ENCODE measurements at places on chromosomes 5 and 9.
A peak's percentile ranks its signal among the peaks of the same experiment; 100 is the strongest.

DNA sequence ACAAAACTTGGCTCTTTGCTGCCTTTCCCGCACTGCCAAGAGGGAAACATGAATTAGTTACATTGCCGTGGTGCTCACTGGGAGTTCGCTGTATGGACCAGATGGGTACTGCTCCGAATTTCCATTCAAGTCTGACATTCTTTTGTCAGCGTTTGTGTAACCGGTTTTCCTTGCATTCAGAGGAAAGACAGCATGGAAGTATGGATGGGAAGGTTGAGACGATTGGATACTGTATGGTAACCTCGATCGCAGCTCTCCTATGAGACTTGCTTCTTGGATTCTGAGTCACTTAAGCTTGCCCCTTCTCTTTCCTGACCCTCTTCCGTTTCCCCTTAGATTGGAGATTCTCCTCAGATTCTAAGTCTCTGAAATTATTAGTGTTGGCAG lies 625 bp upstream of the UBLCP1 start:
- peak overlapping the region; percentile 96 for H3K4me3 ChIP-seq
- no peaks in the 10 kb centered on the region for H3K27me3 ChIP-seq
- no peak for DNase-seq
- peak overlapping the region; percentile 91 for H3K27ac ChIP-seq

DNA sequence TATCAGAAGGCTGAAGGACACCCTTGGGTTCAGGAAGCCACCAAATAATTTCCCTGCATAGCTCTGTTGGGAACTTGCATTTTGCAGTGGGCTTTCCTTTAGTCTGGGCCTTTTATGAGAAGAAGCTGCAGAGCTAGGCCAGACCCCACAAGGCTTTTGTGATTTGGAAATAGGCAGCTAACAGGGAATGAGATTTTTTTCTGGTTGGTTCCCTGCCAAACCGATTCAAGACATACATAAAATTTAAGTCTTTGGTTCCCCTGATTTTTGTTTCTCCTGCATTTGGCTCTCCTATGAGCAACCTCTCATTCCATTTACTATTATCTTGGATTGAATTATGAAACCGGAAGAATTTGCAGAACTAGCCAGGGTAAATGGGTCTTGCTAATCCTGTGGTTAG lies 81.5 kb upstream of the PTCH1 start:
- no peaks in the 10 kb centered on the region for H3K36me3 ChIP-seq
- no peaks in the 10 kb centered on the region for H3K27me3 ChIP-seq
- H3K27ac ChIP-seq, result no peak overlapping the region
- H3K4me3 ChIP-seq, result no peak overlapping the region

DNA sequence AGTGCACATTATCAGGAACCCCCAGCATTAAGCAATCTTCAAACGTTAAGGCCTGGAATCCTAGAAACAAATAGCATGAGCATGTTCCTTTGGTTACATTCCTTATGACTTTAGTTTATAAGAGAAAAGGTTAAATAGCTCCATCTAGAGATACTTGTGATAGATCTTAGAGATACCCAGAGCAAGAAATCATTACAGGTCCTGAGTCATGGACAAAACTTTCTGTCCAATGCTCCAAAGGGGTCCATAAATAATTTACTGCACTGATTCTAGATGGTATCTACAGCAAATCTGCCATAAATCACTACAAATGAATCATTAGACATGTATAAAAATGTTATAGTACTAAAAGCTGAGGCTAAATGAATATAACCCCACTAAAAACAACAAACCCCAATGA lies 139.6 kb downstream of the HTR1A start:
- no peaks in the 10 kb centered on the region for H3K27me3 ChIP-seq
- H3K4me1 ChIP-seq, result no peaks in the 10 kb centered on the region
- H3K27ac ChIP-seq, result no peak overlapping the region
- no peaks in the 10 kb centered on the region for H3K36me3 ChIP-seq
- DNase-seq, result no peak
- no peak overlapping the region for H3K4me3 ChIP-seq

- DNase-seq, result no peak
- H3K4me1 ChIP-seq, result no peaks in the 10 kb centered on the region
- no peaks in the 10 kb centered on the region for H3K27me3 ChIP-seq
- H3K36me3 ChIP-seq, result no peaks in the 10 kb centered on the region
- H3K27ac ChIP-seq, result no peak overlapping the region
These were observed 84.4 kb downstream of the CDH18 start for GRCh38 chr5:19903611-19904010.

- H3K27me3 ChIP-seq, result no peaks in the 10 kb centered on the region
- H3K36me3 ChIP-seq, result no peaks in the 10 kb centered on the region
- no peak for DNase-seq
- H3K4me1 ChIP-seq, result no peaks in the 10 kb centered on the region
- no peak overlapping the region for H3K4me3 ChIP-seq
- H3K27ac ChIP-seq, result no peak overlapping the region
These were observed 79.0 kb downstream of the PAPPA start for GRCh38 chr9:116232424-116233159.

DNA sequence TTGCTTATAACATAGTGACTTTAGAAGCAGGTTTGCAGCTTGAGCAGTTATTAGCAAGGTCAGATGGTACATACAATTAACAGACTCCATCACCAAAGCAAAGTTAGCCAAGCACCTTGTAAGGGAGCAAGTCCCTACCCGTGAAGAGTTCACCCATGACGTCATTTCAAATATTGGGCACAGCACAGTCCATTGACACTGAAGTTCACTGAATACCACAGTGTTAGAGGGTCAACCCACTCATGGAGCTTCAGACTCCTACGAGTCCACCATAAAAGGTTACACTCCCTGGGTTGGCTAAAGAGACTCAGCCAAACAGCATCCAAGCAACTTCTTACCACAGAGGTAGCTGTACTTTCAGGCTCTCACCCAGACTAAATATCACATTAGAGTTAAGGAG lies 77.5 kb downstream of the GALNT10 start:
- H3K4me1 ChIP-seq, result peaks cover 13% of the 10 kb centered on the region
- H3K36me3 ChIP-seq, result no peaks in the 10 kb centered on the region
- no peaks in the 10 kb centered on the region for H3K27me3 ChIP-seq
- H3K27ac ChIP-seq, result no peak overlapping the region

DNA sequence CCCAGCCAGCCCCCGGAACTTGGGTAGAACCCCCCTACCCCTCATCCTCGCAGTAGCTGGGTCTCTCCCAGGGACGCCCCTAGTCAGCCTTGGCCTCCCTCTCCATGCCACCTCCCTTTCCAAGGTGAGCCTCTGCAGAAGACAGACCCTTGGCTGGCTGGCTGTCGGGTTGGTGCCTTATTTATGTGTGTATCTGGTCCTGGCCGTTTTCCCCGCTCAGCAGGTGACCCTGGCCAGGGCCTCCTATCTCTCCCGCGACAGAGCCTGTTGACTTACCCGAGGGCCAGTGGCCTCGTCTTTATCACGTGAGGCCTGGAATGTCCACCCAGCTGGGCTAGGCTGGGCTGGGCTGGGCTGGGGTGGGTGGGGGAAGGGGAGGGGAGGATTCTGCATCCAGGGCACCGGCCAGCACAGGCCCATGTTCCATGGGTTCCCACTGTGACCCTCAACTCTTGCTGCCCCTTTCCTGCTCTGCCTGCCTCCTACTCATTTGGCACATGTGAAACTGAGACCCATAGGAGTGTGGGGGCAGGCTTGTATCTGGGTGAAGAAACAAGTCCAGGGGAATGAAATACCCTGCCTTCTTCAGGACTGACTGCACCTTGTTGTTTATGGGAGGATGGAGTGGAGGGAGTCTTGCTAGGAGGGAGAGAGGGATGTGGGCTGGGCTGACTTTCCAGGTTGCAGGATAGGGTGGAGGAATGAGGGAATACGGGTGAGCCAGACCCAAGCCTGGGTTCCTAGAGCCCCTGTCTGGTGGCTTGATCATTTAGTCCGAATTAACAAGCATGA lies 3.1 kb downstream of the CXXC5 start:
- peaks cover 45% of the 10 kb centered on the region for H3K4me1 ChIP-seq
- DNase-seq, result no peak
- H3K36me3 ChIP-seq, result peaks cover 1% of the 10 kb centered on the region
- H3K27ac ChIP-seq, result no peak overlapping the region
- peaks cover 68% of the 10 kb centered on the region for H3K27me3 ChIP-seq

GRCh38 chr5:103785569-103785968 lies 223.0 kb upstream of the NUDT12 start:
- no peaks in the 10 kb centered on the region for H3K36me3 ChIP-seq
- H3K4me3 ChIP-seq, result no peak overlapping the region
- no peak for DNase-seq
- no peaks in the 10 kb centered on the region for H3K27me3 ChIP-seq
- no peaks in the 10 kb centered on the region for H3K4me1 ChIP-seq

- peaks cover 7% of the 10 kb centered on the region for H3K4me1 ChIP-seq
- DNase-seq, result no peak
- H3K36me3 ChIP-seq, result no peaks in the 10 kb centered on the region
- H3K4me3 ChIP-seq, result no peak overlapping the region
- no peaks in the 10 kb centered on the region for H3K27me3 ChIP-seq
These were observed 31.2 kb upstream of the RNU6ATAC start for GRCh38 chr9:134195558-134195957.

DNA sequence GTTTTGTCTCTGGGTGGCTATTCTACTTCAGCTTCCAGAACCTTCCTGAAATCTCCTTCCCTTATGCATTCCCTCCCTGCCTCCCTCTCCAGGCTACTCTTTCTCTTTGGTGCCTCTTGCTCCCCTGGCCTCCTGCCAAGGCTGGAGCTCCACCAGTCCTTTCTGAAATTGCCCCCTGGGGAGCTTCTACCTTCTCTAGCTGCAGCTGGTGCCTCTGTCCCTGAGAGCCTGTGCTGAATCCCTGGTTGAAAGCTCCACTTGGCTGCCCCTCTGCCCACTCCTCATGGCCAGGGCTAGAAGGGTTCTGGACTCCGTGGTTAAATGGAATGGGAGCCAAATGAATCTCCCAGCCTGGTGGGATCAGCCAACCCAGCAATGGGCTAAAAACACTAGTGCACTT lies 80.1 kb downstream of the COL15A1 start:
- DNase-seq, result no peak
- peaks cover 13% of the 10 kb centered on the region for H3K27me3 ChIP-seq
- no peak overlapping the region for H3K27ac ChIP-seq
- no peak overlapping the region for H3K4me3 ChIP-seq

DNA sequence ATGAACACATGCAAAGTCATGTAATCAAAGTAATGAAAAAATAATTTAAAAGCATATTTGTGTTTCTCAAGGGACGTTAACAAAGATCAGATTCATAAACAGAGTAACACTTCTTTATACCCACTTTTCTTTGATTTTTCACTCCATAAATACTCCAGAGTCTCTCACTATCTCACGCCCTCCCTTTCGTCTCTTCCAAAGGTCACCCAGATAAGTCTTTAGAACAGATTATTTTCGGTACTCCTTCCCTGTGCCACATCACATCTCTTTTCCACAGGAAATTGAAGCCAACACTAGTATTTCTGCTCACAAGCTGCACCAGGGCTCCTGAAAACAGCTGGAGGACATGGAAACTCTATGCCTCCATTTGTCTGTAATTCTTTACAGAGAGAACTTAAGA lies 15.4 kb upstream of the ALDOB start:
- H3K36me3 ChIP-seq, result no peaks in the 10 kb centered on the region
- peaks cover 12% of the 10 kb centered on the region for H3K4me1 ChIP-seq
- DNase-seq, result no peak
- no peak overlapping the region for H3K27ac ChIP-seq

DNA sequence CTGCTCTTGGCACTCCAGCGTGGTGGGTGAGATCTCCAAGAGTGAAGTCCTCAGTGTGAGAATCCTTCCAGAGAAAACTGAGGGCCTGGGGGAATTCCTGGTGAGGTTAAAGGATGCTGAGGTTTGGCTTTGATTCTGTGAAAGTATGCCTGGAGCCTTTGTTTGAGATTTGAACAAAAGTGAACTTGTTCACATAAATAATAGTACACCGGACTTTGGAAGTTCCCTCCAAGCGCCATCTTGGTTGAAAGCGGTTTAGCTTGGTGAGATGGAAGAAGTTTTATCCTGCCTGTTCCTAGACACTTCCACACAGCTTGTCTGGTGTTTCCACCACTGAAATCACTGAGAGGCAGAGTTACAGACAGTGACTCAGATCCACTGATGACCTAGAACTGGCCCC lies 286.4 kb downstream of the NTRK2 start:
- DNase-seq, result no peak
- no peak overlapping the region for H3K27ac ChIP-seq
- H3K36me3 ChIP-seq, result no peaks in the 10 kb centered on the region

DNA sequence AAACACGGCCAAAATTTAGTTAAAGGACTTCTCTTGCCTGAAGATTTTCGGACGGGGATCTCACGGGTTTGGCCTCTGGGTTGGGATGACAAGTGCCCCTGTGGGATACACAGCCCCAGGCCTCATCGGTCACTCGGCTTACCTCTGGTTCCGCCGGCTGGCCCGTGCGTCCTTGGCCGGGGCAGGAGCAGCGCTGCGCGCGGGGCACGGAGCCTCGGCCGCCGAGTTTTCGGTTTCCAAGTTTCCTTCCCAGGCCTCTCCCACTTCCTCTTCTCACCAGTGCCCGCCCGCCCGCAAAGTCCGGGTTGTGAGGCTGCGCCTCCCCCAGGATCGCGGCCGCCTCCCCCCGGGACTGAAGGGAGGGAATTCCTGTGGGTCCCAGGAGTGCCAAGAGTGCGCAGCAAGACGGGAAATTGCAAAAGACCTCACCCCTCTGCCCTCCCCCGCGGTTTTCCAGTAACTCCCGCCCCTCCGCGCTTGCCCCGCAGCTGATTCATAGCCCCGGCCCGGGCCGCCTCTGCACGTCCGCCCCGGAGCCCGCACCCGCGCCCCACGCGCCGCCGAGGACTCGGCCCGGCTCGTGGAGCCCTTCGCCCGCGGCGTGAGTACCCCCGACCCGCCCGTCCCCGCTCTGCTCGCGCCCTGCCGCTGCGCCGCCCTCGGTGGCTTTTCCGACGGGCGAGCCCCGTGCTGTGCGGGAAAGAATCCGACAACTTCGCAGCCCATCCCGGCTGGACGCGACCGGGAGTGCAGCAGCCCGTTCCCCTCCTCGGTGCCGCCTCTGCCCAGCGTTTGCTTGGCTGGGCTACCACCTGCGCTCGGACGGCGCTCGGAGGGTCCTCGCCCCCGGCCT lies at the start of gene OSMR:
OSMR (plus strand) TSS at position 487 of the 853 bp plus-strand sequence. CDS start 23,033 bp downstream, outside the sequence.
- DNase-seq, result peak; percentile 51
- H3K27ac ChIP-seq, result no peak within 1 kb of the TSS
- peaks cover 63% of the 10 kb centered on the region for H3K27me3 ChIP-seq
- peak within 1 kb of the TSS; percentile 88 for H3K4me3 ChIP-seq
- H3K36me3 ChIP-seq, result no peaks in the 10 kb centered on the region

- no peak for DNase-seq
- no peaks in the 10 kb centered on the region for H3K4me1 ChIP-seq
- H3K27ac ChIP-seq, result no peak overlapping the region
- H3K4me3 ChIP-seq, result no peak overlapping the region
These were observed 592.9 kb upstream of the C9orf72 start for GRCh38 chr9:28166179-28166578.

- H3K4me3 ChIP-seq, result no peak overlapping the region
- H3K36me3 ChIP-seq, result no peaks in the 10 kb centered on the region
- no peaks in the 10 kb centered on the region for H3K4me1 ChIP-seq
- H3K27me3 ChIP-seq, result peaks cover 11% of the 10 kb centered on the region
- no peak overlapping the region for H3K27ac ChIP-seq
These were observed 152.1 kb upstream of the GAS1 start for GRCh38 chr9:87099407-87099806.

- no peak overlapping the region for H3K4me3 ChIP-seq
- H3K36me3 ChIP-seq, result peaks cover 2% of the 10 kb centered on the region
- H3K27ac ChIP-seq, result no peak overlapping the region
- H3K4me1 ChIP-seq, result no peaks in the 10 kb centered on the region
- no peak for DNase-seq
These were observed 2240.9 kb upstream of the WWC1 start for GRCh38 chr5:166050531-166050930.

- H3K36me3 ChIP-seq, result no peaks in the 10 kb centered on the region
- no peaks in the 10 kb centered on the region for H3K4me1 ChIP-seq
- H3K4me3 ChIP-seq, result no peak overlapping the region
- no peaks in the 10 kb centered on the region for H3K27me3 ChIP-seq
These were observed 450.5 kb downstream of the ELAVL2 start for GRCh38 chr9:23375511-23375910.
